Activated T-cell treated with anti-CD3 and anti-CD28 coated beads, Interleukin-2, amount 50 U/mL, for 72 hours (primary cell): ENCODE measurements at places on chromosomes 5 and 9.

GRCh38 chr9:123867034-123867433 is 62.9 kb downstream of the DENND1A start:
- DNase-seq = no peak

DNA sequence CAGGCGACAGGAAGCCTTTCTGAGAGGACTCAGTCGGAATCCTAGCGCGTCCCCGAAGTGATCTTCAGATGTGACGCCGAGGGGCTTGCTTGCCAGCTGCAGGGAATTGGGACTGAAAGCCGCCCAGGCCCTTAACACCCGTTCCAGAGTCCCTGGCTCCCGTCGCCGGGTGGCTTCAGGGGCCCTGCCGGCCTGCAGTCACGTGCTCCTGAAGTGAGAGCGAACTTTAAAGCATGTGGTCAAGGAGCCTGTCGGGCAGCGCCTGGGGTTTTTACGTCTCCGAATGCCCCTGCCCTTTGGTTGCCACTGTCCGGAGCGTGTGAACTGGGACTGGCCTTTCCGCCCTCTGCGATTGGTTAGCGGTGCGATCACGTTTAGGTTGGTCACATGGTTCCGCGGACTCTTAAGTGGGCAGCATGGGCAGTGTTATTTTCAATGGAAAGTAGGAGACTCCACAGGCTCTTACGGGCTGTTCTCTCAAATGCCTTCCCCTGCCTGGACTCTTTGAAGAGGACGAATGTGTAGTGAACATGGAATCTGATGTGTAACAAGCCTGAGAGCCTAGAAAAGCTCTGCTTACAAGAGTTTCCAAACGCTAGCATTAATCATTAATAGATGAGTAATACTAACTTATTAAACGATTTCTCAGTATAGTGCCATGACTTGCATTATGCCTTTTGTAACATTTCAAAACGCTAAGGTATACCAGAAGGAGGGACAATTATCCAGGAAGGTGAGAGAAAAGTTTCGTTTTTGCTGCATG is 1.9 kb downstream of the VLDLR start:
- peak; percentile 2 for DNase-seq

DNA sequence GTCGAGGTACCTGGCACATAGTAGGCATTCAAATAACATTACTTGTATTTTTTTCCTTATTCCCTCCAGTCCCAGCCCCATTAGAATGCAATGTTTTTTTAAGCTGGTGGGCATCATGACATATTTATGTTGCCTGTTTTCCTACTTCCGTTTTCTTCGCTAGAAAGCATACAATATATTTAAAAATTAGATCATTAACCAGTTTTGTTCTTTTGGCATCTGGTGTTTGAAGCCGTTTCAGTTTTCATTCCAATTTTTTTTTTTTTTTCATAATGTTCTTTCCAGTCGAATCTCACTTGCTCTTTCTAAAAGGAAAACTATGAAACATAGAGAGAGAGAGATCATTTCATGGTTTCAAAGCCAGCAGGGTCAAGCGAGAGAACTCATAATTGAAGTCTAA is 228.3 kb upstream of the C9orf72 start:
- no peak for DNase-seq

- DNase-seq = no peak
These were observed 93.4 kb downstream of the PIP5K1B start for GRCh38 chr9:68798423-68798822.

DNA sequence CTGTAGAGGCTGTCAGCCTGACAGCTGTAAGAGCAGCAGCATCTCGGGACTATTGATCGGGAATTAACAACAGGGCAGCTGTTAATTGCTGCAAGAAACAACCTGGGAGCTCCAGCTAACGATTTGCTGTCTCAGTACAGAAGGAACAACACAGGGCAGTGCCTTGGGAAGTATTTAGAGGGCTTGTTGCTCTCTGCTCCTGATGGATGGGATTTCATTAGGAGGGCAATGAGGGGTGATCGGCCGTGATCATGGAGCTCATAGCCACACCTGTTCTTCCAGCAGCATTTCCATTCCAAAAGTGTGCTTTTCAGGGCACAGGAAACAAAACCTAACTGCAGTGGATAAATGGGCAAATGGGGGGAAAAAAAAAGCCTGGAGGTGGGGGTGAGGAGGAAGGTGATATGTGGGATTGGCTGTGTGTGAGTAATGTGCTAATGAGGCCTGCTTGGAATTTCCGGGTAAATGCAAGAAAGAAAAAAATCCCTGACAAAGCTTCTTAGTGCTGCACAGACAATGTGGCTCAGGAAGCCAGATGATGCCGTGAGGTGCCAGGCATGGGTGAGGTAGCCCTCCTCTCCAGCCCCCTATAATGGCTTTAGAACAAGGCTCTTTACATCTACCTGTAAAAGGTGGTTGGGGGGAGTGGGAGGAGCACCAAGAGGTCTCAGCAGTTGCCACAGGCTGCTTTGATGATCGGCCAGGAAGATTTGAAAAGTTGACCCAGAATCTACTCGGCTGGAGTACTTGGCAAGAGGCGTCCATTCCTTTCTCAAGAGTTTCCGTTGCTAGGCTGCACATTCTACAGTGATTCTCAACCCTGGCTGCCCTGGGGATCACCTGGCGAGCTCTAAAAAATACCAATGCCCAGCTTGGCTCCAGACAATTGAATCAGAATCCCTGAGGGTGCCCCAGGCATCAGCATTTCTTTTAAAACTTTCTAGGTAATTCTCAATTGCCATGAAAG is 139.5 kb upstream of the KLF9 start:
- no peak for DNase-seq

DNA sequence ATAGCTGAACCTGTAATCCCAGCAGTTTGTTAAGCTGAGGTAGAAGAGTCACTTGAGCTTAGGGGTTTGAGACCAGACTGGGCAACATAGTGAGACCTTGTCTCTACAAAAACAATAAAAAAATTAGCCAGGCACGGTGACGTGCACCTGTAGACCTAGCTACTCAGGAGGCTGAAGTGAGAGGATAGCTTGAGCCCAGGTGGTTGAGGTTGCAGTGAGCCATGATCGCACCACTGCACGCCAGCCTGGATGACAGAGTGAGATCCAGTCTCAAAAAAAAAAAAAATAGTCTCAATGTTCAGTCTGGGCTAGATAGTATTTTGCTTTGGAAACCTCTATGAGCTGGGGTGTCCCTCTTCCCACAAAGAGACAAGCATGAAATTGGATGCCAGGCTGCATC is 51.9 kb upstream of the IQGAP2 start:
- DNase-seq = no peak
